ENCODE measurements at places on chromosomes 7 and 10. TPM values are rescaled to one million over a fixed set of nuclear protein-coding genes. Genes with fewer than 3 reads are reported as not detected.

Gene TFR2
- 4.6 TPM for total RNA-seq

Gene ENTPD1
- 26.7 TPM for total RNA-seq

Gene VENTX
- total RNA-seq, result not detected

Gene BEND7
- total RNA-seq, result 40.4 TPM

Gene DDX50
- 47.6 TPM for total RNA-seq

DNA sequence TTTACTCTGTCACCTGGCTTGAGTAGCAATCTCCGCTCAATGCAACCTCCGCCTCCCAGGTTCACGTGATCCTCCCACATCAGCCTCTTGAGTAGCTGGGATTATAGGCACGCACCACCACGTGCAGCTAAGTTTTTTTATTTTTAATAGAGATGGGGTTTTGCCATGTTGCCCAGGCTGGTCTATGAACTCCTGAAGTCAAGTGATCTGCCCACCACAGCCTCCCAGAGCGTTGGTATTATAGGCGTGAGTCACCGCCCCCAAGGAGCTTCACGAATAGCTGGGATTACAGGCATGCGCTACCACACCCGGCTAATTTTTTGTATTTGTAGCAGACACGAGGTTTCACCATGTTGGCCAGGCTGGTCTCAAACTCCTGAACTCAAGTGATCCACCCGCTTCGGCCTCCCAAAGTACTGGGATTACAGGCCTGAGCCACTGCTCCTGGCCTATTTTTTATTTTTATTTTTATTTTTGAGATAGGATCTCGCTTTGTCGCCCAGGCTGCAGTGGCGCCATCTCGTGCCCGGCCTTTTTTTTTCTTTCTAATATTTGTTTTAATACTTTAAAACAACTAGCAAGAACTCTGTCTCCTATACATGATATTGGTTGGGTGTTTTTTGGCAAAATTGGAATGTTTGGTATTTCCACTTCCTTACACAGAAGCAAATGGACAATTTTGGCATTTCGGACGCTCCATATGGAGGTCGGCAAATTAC lies 1.1 kb downstream of the EFCAB10 start:
- ATAC-seq, result no peak

DNA sequence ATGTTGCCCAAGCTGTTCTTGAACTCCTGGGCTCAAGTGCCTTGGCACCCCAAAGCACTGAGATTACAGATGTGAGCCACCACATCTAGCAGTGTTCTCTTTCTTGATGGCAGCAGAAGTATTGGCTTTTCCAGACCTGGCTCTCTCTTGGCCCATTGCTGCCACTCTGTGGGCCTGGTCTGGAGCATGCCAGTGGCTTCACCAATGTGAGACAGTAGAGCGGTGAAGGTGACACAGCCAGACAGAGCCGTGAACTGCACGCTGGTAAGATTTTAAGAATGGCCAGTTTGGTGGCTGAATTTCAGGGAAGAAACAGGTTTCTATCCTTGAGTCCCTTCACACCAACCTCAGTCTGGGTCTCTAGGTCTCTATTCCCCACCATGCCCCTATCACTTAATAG lies 552.7 kb upstream of the NRP1 start:
- ATAC-seq, result no peak

- ATAC-seq, result no peak
Measured at GRCh38 chr10:14071956-14072355, 258.8 kb downstream of the FRMD4A start.

DNA sequence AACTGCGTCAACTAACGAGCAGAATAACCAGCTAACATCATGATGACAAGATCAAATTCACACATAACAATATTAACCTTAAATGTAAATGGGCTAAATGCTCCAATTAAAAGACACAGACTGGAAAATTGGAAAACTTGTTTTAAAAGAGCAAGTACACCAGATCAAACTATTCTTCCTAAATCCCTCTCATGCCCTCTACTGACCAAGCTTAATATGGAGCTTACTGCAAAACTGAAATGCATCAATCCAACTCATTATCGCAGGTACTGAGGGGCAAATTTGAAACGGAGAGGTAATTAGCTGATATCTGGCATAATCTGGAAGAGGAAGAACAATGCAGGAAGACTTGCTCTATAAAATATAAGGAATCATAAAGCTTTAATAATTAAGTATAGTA lies 1223.8 kb downstream of the NXPH1 start:
- ATAC-seq, result no peak

GRCh38 chr7:79786187-79786586 lies 332.7 kb upstream of the MAGI2 start:
- no peak for ATAC-seq

- no peak for ATAC-seq
Measured at GRCh38 chr10:124210263-124210662, 116.9 kb upstream of the CHST15 start.

- ATAC-seq, result peak; percentile 50
Measured at GRCh38 chr10:104639590-104640338, 1.3 kb upstream of the SORCS3 start.

GRCh38 chr10:121615836-121616235 lies 17.6 kb upstream of the FGFR2 start:
- ATAC-seq, result no peak

DNA sequence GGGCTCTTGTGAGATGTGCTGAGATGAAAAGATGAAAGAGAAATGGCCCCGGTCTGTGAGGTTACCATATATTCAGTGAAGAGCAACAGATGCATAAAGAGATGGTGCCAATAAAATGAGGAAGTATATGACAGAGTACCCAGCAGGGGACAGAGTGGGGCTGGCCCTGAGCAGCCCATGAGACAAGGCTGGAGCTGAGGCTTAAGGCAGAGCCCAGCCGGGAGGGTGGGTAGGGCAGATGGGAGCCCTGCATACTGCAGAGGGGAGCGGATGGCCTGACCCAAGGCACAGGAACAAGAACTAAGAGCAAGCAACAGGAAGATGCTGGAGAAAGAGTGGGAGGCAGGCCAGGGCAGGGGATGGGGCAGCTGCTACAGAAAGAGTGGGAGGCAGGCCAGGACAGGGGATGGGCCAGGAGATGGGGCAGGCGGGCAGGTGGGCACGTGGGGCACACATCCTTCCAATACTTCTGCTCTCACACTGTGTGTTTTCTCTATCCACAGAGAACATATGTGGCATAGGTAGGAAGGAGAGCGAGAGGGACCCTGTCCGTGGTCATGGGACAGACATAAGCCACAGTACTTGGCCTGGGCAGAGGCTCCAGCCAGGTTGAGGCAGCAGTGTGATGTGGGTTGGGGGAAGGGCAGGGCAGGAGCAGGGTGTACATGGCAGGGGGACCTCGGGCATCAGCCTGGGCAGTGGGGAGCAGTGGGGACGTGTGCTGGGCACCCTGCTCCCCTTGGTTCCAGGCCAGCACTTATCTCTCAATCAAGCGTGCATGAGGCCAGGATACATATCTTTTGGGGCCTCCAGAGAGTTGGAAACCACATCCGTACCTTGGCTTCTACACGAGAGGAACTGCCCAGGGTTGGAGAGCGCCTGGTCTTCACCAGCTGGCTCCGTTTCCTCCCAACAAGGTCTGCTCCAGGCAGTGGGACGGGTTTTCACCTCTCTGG lies 91.6 kb upstream of the IKZF1 start:
- ATAC-seq, result no peak
